ENCODE measurements at places on chromosomes 1 and 21. TPM values are rescaled to one million over a fixed set of nuclear protein-coding genes. Genes with fewer than 3 reads are reported as not detected.

GRCh38 chr1:116252785-116253184 lies 120.3 kb upstream of the ATP1A1 start:
- no peak for DNase-seq

DNA sequence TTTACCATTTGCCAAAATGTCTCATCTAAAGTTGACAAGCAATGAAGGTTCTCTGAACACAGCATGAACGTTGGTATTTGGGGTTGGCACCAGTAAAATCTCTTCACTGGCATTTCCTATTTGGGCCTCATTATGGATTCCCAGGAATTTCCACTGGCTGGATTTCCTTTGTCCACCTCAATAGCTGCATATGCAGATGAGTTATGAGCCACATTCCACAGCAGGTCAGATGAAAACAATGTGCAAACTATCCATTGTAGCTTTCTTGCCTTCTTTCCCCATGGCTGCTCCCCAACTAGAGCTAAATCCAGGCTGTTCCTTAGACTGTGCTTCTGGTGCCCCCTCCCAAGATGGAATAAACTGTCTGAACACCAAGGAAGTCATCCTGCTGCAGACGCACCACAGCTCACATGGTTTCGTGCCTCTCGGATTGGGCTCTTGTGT lies 168.1 kb upstream of the FGGY start:
- DNase-seq: no peak

DNA sequence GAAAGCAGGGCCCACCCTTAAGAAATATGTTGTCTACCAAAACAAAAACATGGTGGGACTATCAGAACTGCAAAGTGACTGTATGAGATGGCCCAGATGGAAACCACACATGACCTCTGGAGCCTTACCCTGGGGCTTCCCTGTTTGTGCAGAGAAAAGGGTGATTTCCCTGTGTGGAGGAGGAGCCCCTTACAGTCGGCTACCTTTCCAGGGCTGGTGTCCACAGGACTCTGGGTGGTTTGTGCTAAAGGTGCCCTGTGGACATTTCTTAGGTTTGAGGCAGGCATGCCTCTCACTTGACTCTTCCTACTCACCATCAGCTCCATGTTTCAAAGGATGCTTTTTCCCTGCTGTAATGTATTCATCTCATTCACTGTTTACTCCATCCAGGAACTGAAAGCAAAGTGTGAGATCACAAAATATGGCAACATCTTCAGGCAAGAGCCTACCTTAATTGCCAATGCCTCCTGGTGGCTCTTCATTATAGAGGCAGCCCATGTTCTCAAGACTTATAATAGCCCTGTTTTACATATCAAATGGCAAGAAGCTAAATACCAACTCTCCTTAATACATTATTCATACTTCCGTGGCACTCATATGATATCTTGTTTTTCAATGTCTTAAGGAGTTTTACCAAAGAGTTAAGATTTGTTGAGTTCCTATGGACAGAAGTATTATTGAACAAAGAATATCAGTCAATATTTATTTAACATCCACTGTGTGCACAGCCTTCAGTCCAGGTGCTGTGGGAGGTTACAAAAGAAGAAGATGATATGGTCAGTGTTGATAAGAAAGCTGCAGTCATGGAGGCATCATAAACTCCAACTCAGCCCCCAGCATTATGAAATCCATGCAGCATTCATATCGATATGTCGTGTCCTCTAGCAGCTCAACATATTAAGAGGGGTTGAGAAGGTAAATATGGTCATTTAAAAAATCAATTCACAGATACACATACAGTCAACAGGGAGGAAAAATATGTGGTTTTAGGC lies 15.5 kb upstream of the TFF3 start:
- DNase-seq: no peak

- DNase-seq: no peak
Observed at GRCh38 chr1:94081566-94082344, 39.2 kb downstream of the ABCA4 start.

DNA sequence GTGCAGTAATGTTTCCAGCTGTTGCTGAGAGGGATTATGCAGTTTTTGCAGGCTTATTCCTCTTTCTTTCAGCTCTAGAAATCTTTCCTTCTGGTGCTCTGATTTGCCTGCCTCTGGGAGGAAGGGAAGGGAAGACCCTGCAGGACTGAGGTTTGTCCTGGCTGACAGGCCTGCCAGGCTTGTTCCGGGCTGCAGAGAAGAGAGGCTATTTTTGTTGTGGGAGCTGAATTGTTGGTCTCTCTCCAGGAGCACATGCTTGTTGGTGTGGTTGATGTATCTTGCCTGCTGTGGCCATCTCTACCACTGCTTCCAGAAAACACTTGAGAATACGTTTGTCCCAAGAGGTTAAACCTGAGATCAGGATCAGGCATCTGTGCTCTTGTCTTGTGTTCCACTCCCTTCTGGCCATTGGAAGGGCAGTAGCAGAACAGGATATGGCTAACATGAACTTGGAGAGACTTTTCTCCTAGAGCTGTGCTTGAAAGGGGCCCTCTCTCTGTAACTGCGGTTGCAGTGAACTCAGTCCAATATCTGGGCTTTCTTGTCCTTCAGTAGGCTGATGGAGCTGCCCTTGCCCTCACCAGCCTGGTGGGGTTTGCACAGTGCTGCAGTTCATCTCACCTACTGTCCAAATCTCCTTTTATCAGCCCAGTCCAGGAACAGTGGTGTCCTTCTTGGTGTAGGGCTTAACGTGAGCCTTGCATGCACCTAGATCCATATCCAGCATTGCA lies 21.5 kb upstream of the SLC25A34 start:
- no peak for DNase-seq

DNA sequence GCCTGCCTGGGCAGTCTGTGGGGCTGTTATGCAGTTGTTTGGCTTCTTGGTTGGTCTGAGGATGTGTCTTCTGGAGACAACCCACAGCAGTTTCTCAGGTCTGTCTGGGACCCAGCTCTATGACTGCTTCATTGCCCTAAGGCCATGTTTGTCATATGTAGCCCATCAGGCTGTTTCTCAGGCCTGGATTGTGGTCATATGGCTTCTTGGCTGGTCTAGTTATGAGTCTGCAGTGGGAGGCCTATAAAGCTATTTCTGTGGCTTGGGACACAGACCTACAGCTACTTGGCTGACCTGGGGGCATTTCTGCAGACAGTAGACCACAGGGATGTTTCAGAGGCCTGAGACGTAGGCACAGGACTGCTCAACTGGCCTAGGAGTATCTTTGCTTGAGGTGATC lies 41.5 kb downstream of the CHIA start:
- no peak for DNase-seq

- no peak for DNase-seq
Observed at GRCh38 chr1:209895709-209896108, 42.3 kb upstream of the SYT14 start.

DNA sequence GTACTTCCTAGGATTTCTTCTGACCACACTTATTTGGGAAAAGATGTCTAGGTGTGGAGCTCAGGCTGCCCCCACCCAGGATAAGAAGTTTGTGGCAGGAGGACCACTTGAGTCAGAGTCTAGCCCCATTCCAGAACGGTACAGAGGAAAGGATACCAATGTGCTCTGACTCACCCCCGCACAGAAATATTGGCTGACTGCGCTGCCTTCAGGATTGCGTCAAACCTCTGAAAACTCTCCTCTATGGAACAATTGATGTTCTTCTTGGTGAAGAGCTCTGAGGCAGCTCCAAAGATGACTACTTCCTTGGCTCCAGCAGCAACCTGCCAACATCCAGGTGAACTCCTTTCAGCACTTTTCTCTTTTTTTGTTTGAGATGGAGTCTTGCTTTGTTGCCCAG lies 11.2 kb downstream of the HMGCL start:
- no peak for DNase-seq

- DNase-seq: no peak
Observed at GRCh38 chr1:156391701-156392100, 22.7 kb downstream of the RHBG start.

Gene CDA
- total RNA-seq: 3.5 TPM

Gene PYHIN1
- total RNA-seq: 2.1 TPM

Gene TFF2
- total RNA-seq: not detected

Gene KIF17
- total RNA-seq: 2.2 TPM

Gene TNNI3K
- total RNA-seq: 4.7 TPM

Gene IFI44
- total RNA-seq: 19.7 TPM

Gene DMRTA2
- not detected for total RNA-seq

Gene EFNA3
- 1.1 TPM for total RNA-seq

Gene SLC19A2
- total RNA-seq: 20.9 TPM
